Tibial nerve (tissue), 4 donors: ENCODE measurements at places on chromosomes 12 and 14. TPM values are rescaled to one million over a fixed set of nuclear protein-coding genes. Genes with fewer than 3 reads are reported as not detected.

BDKRB2 gene
- 10.5 TPM for total RNA-seq

FOXA1 gene
- not detected for total RNA-seq

GRCh38 chr12:42996869-42997431 lies 407.4 kb upstream of the PRICKLE1 start:
- no peaks in the 10 kb centered on the region for H3K36me3 ChIP-seq
- H3K27me3 ChIP-seq: no peaks in the 10 kb centered on the region
- no peak overlapping the region for H3K4me3 ChIP-seq
- DNase-seq: no peak
- H3K4me1 ChIP-seq: no peaks in the 10 kb centered on the region

MAP3K9 gene
- 0.87 TPM for total RNA-seq

- H3K27ac ChIP-seq: no peak overlapping the region
- peaks cover 7% of the 10 kb centered on the region for H3K4me1 ChIP-seq
- no peak overlapping the region for H3K4me3 ChIP-seq
Observed at GRCh38 chr12:132550830-132551640, 59.3 kb downstream of the LRCOL1 start.

GRCh38 chr12:5258926-5259325 lies 173.0 kb upstream of the NTF3 start:
- no peak overlapping the region for H3K27ac ChIP-seq
- DNase-seq: no peak
- no peaks in the 10 kb centered on the region for H3K27me3 ChIP-seq

DNA sequence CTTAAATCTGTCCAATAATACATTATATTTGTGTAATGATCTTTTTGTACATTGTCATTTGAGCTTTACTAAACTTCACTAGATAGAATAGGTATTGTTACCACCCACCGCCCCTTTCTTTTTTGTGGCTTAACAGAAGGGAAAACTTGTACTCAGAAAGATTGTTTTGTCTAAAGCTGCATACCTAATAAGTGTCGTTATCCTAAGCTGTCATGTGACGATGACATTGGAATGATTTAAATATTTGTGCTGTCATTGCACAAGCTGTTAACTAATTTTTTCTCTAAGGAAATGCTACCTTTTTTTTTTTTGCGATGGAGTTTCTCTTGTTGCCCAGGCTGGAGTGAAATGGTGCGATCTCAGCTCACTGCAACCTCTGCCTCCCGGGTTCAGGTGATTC lies 3.6 kb downstream of the DIP2B start:
- H3K4me1 ChIP-seq: peaks cover 63% of the 10 kb centered on the region
- no peak overlapping the region for H3K4me3 ChIP-seq
- peak overlapping the region; percentile 96 for H3K27ac ChIP-seq

DNA sequence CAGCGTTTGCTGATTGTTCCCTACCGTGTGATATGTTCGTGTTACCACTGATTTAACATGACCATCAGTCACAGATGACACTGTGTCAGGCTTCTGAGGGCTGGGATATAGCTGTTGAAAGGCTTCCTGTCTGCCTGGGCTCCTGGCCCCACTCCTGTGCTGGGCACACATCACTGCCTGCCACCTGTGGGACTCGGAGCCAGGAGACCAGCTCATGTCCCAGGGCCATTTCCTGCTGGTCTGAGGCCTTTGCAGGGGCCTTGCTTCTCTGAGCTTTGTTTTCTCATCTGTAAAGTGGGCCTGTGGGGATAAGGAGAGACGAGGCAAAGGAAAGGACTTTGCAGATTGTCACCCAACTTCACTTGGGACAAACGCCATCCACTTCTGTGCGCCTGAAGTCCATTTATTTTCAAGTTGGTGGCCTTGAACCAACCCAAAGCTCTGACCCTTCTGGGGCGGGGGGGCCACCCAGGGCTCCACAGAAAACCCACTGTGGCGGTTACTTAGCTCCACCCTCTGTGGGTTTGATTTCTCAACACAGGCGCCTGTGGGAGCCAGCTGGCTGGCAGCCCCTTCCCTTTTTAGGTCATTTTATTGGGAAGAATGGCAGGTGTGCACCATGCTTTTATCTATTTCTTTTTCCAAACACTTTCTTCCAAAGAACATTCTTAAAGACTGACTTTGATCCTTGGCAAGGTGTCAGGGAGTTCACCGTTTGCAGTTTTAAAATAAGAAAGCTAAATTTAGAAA lies 54.1 kb downstream of the BEGAIN start:
- peak overlapping the region; percentile 49 for H3K27ac ChIP-seq
- no peak overlapping the region for H3K4me3 ChIP-seq
- peaks cover 31% of the 10 kb centered on the region for H3K4me1 ChIP-seq
- H3K27me3 ChIP-seq: no peaks in the 10 kb centered on the region
- H3K36me3 ChIP-seq: peaks cover 29% of the 10 kb centered on the region

DDN gene
- total RNA-seq: not detected

CELA1 gene
- not detected for total RNA-seq

DNA sequence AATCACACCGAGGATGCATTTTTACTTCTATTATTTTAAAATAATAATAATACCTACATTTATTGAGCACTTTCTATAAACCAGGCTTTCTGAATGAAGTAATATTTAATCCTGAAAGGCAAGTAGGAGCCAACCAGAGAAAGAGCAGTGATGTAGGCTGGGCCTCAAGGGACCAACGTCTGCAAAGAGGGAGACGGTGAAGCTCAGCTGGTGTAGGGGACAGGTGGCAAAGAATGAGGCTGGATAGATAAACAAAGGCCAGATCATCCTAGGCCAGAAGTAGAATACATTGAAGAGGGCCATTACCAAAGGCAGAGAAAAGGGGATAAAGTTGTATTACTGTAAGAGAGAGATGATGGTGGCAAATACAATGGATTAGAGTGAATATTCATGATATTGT lies 810 bp upstream of the TMBIM4 start:
- peak overlapping the region; percentile 89 for H3K4me3 ChIP-seq
- H3K27me3 ChIP-seq: no peaks in the 10 kb centered on the region
- peaks cover 5% of the 10 kb centered on the region for H3K36me3 ChIP-seq
- H3K27ac ChIP-seq: no peak overlapping the region

SERPINA4 gene
- total RNA-seq: not detected

DNA sequence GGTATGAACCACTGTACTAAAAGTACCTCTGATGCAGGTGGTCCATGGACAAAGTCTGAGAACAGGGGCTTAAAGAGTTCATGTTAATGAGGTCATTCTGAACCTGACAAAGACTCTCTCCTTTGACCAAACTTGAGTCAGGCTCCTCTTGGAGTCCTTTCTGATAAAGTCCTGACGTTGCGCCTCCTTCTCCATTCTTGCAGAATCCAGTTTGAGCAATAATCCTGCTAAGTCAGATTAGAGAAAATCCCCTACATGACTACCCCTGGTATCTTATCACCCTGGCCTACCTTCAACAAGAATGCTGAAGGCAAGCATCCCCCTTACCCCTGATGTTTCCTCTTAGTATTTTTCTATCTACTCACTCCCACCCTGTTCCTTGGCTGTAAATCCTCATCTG lies 46.0 kb upstream of the ISM2 start:
- no peaks in the 10 kb centered on the region for H3K27me3 ChIP-seq
- peaks cover 36% of the 10 kb centered on the region for H3K36me3 ChIP-seq
- DNase-seq: no peak
- H3K4me3 ChIP-seq: no peak overlapping the region
- H3K4me1 ChIP-seq: no peaks in the 10 kb centered on the region

PRH2 gene
- total RNA-seq: 14.4 TPM

- no peak overlapping the region for H3K4me3 ChIP-seq
- no peaks in the 10 kb centered on the region for H3K27me3 ChIP-seq
- peaks cover 10% of the 10 kb centered on the region for H3K4me1 ChIP-seq
- H3K36me3 ChIP-seq: no peaks in the 10 kb centered on the region
- DNase-seq: no peak
Observed at GRCh38 chr14:70884595-70885342, 22.5 kb upstream of the PCNX1 start.

- DNase-seq: peak; percentile 62
- H3K4me3 ChIP-seq: peak overlapping the region; percentile 34
- H3K27ac ChIP-seq: peak overlapping the region; percentile 90
- H3K4me1 ChIP-seq: peaks cover 47% of the 10 kb centered on the region
- no peaks in the 10 kb centered on the region for H3K27me3 ChIP-seq
Observed at GRCh38 chr14:103520657-103521437, 1.8 kb downstream of the CKB start.
